Endothelial cell of umbilical vein (primary cell): ENCODE measurements at places on chromosomes 4 and X.

- no peak for DNase-seq
Observed at GRCh38 chr4:184768296-184768695, 34.4 kb upstream of the CENPU start.

GRCh38 chrX:21802839-21803238 is 36.6 kb upstream of the MBTPS2 start:
- DNase-seq = no peak

DNA sequence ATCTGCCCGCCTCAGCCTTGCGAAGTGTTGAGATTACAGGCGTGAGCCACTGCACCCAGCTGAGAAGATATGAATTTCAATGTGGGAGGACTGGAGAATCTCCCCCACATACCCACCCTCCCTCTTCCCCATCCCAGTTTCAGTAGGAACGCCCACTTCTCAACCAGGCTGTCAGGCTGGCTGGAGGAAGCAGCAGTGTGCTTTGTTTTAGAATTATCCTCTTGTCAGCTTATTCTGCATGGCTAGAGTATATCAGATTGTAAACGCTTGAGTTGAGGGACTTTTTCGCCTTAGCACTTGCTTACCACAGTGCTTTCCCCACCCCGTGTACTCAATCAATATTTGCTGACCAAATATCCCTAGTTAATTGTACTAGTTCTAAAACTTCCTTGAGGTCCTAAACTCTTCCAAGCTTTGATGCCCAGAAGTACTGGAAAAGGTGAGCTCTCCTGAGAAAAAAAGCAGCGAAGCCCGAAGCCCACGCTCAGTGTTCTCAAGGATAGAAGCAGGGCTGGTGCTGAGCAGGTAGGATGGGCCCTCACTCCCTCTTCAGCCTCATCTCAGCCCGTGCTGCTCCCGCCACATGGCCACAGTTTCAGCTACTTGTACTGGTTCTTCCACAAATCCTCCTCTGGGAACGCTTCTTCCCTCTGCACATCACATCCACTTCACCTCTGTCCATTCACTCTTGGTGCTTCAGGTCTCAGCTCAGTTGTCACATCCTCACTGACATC is 7.3 kb upstream of the ARHGAP10 start:
- DNase-seq = no peak

DNA sequence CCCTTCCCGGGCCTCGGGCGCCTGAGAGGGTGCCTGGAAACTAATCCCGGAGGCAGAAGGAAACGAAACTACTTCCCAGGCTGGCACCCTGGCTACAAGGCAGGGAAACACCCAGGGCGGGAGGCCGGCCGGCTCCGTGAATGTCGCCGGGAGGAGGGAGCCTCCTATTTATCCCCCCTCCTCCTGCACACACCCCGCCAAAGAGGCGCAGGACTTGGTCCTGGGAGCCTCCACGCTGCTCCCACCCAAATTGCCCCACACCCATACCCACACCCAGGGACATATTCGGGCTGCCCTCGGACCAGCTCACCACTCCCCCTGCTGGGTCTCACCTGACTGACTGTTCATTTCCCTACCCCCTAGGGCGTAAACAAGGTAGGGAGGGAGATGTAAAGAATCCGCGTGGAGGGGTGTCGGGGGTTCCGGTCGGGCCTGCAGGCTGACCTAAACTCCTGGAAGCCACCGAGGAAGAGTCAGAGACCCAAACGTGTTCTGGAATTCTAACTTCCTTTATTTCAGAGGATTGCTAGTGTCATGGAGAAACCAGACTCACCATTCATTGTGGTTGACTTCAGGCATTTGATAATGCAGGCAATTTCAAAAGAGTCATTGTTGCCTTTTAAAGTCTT is at the start of gene BTC:
Gene BTC (minus strand): TSS at position 142 of the 629 bp plus-strand sequence. CDS start 198 bp downstream, outside the sequence.
- DNase-seq = no peak

- peak; percentile 42 for DNase-seq
Observed at GRCh38 chr4:44100456-44100855, 348.2 kb downstream of the KCTD8 start.

GRCh38 chrX:135985157-135985972 is at the start of gene SLC9A6:
Gene SLC9A6, plus strand, starts transcription at chrX:135985435. Its CDS starts 224 bp downstream, at chrX:135985659.
- peak; percentile 67 for DNase-seq
